ENCODE measurements at places on chromosomes 12 and 14.

GRCh38 chr12:31322801-31323207 lies 3.1 kb downstream of the SINHCAF start:
- DNase-seq, result no peak

GRCh38 chr12:25787701-25788100 lies 170.8 kb upstream of the RASSF8 start:
- no peak for DNase-seq

DNA sequence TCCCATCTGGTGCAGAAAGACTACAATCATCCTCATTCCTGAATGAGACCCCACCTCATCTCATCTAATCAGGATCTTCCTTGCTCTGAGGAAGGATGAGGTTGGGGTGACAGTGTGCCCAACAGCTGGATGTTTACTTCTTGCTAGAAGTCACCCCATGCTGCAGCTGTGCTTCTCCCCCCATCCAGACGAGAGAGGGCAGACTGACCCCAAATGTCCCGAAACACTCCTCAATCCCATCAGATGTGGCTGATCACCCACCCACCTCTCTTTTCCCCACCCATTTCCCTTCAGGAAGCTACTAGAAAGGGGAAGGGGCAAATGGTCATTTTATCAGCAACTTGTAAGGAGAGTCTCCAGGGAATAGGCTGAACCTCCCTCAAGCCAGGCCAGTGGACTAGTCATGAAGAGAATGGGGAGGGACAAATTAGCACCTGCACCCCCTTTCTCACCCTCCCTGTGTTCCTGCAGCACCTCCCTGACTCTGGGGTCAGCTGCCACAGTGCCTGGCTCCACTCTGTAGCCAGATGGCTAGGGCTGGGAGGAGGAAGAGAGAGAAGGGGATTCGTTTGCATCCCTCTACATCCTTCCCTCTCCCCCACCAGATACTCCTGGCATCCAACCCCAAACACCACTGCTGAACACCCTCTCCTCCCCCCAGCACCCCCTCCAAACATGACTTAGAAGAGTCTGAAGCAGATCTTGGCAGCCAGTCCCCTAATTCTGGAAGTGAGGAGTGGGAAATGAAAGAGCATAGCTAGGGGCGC lies 2.8 kb upstream of the BAZ2A start:
- no peak for DNase-seq

DNA sequence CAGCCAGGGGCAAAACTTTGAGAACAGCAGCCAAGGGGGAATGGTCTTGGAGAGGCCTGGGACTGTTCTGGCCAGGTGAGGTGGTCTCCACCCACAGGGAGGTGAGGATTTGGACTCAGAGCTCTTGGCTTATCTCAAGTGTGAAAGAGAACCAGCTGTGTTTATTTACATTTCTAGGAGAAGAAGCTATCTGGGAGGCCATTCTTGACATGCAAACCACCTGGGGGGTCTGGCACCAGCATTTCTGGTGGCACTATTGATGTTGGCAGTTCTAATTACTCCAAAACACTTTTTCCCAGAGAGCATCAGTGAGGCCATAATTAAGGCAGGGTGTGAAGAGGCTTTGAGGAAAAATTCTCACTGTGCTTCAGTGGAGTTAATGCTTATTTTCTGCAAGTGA lies 95.1 kb downstream of the CAND1 start:
- DNase-seq, result no peak

DNA sequence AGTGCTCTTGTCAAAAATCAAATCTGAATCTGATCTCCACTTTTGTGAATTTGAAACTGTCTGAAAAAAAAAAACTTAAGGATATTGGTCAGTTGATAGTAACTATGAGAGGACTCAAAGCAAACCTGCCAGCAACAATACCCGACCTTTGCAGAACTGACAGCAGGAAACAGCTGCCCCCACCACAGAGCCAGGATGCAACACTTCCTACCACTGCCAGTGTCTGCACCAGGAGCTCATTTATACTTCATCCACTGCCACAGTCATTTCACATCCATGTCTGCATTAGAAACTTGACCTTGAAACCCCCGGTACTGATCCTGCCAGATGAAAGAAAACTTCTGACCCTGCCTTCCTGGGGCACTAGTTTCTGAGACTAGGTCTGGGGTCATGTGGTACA lies 27.4 kb upstream of the RXYLT1 start:
- no peak for DNase-seq

GRCh38 chr12:24918596-24918995 lies 30.3 kb downstream of the BCAT1 start:
- DNase-seq, result no peak

DNA sequence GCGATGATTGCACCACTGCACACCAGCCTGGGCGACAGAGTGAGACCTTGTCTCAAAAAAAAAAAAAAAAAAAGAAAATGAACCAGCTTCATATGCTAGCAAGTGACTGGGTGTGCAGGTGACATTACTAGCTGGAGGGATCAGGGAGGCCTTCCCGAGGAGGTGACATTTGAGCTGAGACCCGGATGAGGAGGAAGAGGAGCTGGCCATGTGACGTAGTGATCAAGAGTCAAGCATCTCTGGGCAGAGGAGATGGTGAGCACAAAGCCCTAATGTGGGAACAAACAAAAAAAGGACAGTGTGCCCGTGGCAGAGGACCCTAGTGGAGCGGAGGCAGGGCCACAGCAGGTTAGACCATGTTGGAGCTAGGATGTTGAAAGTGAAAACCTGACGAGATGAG lies 3.5 kb upstream of the PTPN6 start:
- DNase-seq, result no peak
